ENCODE measurements at places on chromosomes 1 and 21. TPM values are rescaled to one million over a fixed set of nuclear protein-coding genes. Genes with fewer than 3 reads are reported as not detected.

Gene NBL1
- total RNA-seq = 29.1 TPM

Gene BTBD8
- 2.8 TPM for total RNA-seq

Gene COL11A1
- total RNA-seq = not detected

Gene OR2T11
- not detected for total RNA-seq

Gene KCNE2
- not detected for total RNA-seq

Gene KIRREL1
- not detected for total RNA-seq

Gene MAP3K21
- total RNA-seq = 1.9 TPM
